SK-MEL-5 (cell line): ENCODE measurements at places on chromosomes 12 and 14. TPM values are rescaled to one million over a fixed set of nuclear protein-coding genes. Genes with fewer than 3 reads are reported as not detected.

DNA sequence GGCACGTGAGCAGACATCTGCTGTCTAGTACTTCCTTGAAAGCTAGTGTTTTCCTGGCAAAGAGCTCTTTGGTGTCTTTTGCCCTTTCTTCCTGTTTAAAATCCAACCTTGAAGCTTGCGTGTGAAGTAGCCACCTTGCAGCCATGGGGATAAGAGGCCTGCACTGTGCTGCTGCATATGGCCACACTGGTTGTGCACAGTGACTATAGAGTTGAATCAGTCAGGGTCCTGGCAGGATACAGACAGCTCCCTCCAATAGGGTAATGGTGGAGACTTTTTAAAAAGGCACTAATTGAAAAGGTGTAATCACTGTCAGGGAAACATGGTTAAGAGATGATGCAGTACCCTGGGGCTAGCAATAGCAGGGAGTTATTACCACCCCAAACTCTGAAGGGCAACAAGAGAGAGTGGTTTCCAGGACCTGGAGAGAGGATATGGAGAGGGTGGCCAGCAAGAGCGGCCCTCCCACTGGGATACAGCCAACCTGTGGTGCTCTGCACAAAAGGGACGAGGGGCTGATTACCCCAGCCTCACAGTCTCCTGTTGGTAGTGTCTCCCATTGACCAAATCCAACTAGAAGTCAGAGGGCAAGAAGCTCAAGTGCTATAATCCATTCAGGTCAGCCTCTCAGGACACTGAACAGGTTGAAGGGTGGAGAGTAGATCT is 4.8 kb upstream of the GLT8D2 start:
- no peak for DNase-seq

DNA sequence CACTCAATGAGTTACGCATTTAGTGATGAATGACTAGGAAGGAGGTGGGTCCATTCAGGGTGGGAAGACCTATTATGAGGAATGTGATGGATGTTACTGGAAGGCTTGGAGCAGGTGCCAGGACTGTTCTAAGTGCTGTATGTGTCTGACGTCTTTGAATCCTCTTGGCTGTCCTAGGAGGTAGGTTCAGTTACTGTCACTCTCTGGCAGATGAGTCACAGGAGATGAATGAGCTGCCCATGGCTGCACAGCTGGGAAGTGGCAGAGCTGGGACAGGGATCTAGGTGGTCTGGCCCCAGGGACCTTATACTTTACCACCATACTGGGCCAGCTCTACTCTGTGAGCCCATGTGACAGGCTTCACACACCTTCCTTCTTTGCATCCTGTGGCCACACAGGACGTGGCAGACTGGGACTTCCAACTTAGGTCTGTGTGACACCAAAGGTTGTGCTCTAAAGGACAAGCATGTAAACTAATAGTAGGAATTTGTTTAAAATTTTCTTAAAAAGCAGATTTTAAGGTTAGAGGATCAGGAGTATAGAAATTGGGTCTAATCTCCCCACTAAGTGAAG is 24.0 kb downstream of the TCTN1 start:
- no peak for DNase-seq

GRCh38 chr12:71726548-71726947 is 28.1 kb upstream of the RAB21 start:
- DNase-seq, result no peak

DNA sequence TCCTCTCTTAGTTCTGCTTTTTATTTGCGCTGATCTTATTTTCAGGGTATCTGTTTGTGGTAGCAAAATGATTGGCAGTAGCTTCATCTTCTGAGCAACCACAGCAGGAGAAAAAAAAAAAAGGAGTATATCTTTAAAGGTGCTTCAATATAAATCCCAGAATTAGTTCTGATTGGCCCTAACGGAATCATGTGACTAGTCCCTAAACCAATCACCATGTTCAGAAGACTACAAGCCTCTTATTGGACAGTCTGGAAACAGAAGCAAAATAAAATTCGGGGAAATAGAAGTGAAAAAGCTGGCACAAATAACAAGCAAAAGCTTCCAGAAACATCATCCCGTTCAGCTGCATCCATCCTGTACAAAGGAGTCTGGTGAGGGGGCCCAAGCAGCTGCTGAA is 49.9 kb upstream of the PTPRO start:
- no peak for DNase-seq

DNA sequence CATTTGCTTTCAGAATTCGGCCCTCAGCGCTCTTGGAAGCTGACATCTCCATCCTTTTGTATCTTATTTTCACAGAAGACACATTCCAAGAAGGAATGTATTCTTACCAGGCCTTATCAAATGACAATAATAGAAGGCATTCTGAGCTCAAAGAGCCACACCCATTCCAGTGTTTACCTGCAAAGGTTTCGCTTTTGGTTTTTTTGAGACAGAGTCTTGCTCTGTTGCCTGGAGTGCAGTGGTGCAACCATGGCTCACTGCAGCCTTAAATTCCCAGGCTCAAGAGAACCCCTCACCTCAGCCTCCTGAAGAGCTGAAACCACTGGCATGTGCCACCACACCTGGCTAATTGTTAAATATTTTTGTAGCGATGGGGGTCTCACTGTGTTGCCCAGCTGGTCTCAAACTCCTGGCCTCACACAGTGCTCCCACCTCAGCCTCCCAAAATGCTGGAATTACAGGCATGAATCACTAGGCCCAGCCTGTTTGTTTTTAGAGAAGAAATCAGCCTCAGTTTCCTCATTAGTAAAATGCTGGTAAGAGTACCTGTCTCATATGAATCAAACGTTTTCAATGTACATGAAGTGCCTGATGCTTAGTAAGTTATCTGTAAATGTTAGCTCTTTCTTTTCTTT is 69.2 kb downstream of the SLC6A12 start:
- no peak for DNase-seq

DNA sequence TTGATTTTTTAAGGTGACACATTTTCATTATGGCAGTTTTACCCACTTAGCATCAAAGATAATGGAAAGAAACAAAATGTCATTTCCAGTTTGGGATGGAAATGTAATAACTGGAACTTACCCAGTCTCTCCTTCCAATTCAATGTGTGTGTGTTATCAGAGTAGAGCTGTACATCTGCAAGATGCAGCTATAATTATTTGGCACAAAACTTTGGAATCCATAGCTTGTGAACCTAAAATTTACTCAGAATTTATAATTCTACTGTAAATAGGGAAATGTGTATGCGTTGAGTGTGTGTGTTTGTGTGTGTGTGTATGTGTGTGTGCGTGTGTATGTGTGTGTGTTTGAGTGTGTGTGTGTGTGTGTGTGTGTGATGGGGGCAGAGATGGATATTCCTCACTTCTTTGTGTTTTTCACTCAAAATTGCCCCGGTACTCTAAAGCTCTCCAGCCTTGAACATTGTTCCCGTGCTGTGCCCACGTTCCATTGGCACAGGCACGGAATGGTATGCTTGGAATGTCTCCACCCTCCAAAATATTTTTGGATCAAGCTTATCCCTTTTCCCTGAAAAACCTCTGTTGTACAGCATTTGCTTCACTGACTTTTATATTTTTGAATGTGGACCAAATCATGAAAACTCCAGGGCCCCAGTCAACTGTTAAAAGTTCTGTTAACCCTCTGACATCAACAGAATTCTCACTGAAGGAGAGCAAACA is 150.2 kb upstream of the BMP4 start:
- no peak for DNase-seq

The FBLN5 gene
- total RNA-seq, result 111 and 119 TPM in 2 replicates

The AHSA1 gene
- total RNA-seq, result 192 and 196 TPM in 2 replicates
